Stimulated activated CD4-positive, alpha-beta T cell treated with anti-CD3 and anti-CD28 coated beads, Interleukin-1b, Interleukin-23, amount 100 ng/mL, for 1 hour (primary cell): ENCODE measurements at places on chromosomes 3 and 15.

GRCh38 chr15:24752354-24752753 lies 76.8 kb downstream of the NPAP1 start:
- no peak for DNase-seq

DNA sequence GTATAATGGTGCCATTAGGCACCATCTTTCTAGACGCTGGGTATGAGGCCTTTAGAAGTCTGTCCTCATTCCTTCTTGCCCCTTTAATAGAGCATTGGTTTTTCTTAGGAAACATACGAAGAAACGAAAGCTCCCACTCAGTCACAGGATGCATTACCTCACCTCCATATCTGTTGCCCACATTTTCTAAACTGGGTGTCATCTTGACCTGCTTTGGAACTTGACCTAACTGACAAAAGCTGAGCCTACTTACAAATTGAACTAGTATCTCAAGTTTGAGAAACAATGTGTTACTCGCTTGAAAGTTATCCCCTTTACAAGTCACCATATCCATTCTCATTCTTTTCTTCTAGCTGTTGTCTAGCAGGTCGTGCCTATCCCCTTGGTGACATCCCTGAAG lies 102.7 kb downstream of the VPS8 start:
- DNase-seq: no peak

GRCh38 chr3:29465836-29466235 lies 185.0 kb downstream of the RBMS3 start:
- DNase-seq: no peak

- DNase-seq: no peak
Measured at GRCh38 chr15:79090487-79091203, at the start of gene RASGRF1. TSS of gene RASGRF1 (minus strand) at chr15:79090780. CDS start at chr15:79090498, 282 bp downstream.

GRCh38 chr3:155244699-155245098 lies 48.8 kb downstream of the STRIT1 start:
- no peak for DNase-seq

DNA sequence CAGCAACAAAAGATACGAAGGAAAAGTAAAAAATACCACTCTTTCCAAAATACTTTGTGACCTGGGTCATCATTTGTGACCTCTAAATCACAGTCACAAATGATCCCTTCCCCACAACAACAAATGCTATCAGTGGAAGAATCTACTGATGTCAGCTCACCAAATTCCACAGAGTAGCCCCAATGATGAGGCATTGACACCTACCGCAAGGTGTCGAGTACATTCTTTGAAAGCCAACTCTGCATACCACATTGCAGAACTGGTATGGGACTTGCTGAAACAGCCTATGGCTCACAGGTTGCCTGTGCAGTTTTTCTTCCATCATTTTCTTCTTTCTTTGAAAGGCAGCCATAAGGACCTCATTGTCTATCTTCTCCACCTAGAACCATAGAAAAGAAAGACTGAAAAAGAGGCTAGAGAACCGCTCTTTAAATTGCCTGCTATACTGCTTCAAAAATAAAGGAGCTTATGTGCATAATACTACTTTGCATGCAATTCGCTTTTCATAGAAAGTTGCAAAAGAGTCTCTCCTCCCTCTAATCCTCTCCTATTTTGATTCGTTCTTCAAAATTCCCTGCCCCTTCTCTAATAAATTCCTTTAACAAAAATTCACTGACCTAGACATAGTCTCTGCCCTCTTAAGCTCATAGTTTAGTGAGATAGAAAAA lies 21.4 kb upstream of the KPNA1 start:
- DNase-seq: no peak

DNA sequence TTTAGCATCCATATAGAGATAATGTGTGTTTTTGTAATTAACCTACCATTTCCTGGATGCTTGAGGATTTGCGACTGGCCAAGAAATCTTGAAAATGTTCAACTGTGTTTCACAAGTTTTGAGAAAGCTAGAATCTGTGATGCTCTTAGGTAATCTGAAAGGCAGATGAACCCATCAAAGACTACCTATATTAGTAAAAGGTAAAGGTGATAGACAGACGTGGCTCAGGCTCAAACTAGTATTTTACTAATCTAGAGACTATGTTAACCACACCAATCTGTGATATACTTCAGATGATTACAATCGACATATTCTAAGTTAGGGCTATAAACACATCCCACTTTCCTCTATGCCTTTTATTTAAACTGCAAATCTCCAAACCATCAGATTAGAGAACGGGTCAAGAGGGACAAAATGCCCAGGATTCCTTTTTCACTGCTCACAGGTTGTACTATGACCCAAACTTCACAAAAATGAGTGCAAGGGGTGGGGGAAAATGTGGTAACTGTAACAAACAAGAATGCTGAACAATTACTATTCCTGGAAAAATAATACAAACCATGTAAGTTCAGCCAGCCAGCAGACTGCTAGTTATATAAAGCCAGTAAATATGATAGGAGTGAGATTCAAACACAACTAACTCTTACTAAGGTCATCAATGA lies 295.1 kb downstream of the FOXP1 start:
- DNase-seq: no peak

DNA sequence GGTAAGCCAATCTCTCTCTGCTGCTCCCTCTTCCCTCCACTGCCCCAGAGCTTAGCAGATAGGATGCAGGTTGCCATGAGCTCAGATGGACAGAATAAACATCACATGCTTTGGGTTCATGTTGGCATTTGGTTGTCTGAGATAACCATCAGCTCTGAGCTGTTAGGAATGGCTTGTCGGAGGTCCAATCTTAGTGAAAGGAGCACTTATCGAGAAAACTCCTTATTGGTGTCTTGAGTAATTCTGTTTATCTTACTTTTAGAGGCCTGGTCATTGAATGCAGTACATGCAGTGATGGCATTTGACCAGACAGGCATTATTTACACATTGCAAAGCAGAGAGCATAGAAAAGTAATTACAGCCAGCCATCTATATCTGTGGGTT lies 99.7 kb downstream of the CEMIP start:
- no peak for DNase-seq

DNA sequence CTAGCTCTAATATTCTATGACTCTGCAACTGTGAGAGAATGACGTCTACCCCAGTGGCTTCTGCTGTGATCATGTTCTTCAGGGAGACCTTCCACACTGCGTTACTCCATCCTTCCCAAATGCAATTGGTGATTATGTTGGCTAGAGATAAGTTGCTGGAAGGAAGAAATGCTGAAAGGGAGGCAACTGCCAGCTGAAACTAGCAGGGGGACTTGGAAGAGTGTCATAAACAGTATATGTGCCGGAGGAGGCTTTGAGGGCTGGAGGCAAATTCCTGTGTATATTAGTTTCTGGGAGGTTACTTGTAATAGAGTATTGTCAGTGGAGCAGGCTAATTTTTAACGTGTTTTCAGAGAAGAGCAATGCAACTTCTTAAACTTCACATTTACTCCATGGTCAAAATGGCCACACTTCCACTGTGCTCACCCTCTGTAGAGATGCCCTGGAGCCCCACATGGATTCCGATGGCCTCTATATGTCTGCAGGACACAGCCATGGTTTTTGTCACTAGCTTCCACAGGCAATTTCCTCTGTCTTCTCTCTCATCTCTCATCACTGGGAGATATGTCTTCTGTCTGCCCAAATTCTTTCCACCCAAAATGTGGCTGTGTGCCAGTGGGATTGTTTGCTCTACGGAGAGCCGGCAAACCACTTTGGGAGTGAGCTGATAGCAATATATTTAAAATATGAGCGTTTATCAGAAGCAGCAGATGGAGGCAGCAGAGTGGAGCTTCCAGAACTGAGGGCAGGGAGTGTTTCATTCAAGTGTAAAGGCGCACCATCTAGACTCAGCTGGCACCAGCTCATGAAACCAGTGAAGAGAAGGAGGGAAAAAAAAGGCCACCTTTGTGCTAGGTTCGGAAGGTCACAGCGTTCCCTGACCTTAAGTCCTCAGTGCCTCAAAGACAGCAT lies 13.3 kb upstream of the CD47 start:
- DNase-seq: no peak

- no peak for DNase-seq
Measured at GRCh38 chr3:32399030-32399620, 7.5 kb downstream of the CMTM7 start.

GRCh38 chr15:99993262-99993661 lies 260.0 kb upstream of the LYSMD4 start:
- no peak for DNase-seq

DNA sequence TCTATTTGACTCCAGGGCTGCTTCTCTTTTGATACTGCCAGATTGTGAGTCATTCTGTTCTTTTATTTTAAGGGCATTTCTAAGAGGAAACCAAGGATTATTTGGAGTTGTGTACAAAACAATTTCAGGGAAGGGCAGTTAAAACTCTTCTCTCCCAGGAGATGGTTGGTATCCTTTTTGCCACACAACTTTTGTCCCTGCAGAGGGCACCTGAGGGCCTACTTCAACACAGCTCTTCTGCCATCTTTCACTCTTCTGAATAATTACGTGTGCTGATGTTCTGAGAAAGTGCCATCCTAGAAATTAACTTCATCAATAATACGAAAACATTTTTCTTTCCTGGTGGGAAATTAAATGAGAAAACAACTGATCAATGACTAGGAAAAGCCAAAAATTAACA lies 75.7 kb upstream of the GADL1 start:
- no peak for DNase-seq

GRCh38 chr3:172107403-172107802 lies 68.0 kb downstream of the FNDC3B start:
- no peak for DNase-seq

GRCh38 chr15:63244976-63245645 lies 32.3 kb upstream of the APH1B start:
- no peak for DNase-seq

GRCh38 chr15:48759921-48760320 lies 50.9 kb downstream of the CEP152 start:
- DNase-seq: no peak

DNA sequence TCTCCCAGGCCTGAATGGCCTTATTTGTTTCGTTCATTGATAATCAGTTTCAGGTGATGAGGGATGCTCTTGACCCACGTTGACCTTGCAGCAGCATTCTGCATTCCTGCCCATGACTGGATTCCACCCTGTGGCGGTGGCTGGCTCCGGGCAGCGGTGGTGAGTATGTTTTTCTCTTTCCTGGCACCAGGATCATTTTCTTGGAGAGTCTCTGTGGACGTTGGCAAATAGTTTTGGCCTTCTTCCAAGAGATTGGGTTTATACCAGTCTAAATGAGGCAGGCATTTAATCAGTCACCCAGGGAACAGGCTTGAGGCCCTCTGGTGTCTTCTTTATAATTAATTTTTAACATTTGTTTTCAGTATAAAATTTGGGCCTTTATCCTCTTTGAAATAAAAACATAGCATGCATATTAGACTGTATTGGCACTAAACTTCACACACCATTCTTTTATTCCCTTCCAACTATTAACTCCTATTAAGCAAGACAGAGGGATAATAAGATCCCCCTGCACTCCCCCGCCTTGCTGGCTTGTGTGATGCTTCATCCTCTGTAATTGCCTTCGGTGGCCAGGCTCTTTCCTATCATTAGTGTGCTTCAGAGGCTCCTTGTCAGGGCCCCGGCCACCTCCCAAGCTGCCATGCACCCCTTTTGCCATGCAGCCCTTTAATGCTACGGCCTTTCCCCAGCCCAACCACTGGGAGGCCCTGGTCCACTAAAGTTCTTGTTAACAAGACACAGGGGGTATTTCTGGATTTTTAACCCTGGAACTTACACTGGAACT lies 176.2 kb upstream of the TOPAZ1 start:
- DNase-seq: no peak

GRCh38 chr3:112745567-112746248 lies 101.0 kb downstream of the CD200R1L start:
- DNase-seq: no peak

DNA sequence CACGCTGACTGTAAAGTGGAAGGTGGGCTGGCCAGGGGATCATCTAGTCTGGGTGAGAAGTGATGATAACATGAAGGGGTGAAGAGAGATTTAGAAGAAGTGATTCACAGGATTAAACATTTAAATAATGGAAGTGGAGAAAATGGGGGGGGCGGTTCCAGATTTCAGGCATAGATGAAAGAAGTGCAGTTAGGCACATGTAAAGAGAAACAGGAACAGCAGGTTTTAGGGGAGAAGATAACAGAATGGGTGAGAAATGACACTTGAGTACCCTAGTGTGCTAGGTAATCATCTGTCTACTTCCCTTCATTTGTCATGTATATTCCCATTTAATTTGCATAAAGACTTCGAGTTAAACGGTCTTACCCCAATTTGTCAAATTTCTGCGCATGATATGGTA lies 15.3 kb downstream of the B3GNT5 start:
- DNase-seq: no peak

GRCh38 chr15:65949011-65949410 lies 79.7 kb downstream of the RAB11A start:
- DNase-seq: no peak

DNA sequence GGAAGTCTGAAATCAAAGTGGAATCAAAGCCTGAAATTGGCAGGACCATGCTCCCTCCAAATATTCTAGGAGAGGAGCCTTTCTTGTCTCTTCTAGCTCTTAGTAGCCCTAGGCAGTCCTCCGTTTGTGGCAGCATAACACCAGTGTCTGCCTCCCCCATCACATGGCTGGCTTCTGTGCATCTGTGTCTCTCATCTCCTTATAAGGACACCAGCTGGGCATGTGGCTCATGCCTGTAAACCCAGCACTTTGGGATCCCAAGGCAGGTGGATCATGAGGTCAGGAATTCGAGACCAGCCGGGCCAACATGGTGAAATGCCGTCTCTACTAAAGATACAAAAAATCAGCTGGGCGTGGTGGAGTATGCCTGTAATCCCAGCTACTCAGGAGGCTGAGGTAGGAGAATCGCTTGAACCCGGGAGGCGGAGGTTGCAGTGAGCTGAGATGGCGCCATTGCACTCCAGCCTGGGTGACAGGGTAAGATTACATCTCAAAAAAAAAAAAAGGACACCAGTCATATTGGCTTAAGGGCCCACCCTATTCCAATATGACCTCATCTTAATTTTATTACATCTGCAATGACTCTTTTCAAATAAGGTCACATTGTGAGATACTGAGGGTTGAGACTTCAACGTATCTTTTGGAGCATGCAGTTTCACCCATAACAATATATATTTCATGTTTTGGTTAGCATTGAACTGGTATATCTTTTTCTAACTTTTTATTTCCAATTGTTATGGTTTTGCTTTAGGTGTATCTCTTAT lies 148.0 kb upstream of the TPM1 start:
- DNase-seq: no peak

DNA sequence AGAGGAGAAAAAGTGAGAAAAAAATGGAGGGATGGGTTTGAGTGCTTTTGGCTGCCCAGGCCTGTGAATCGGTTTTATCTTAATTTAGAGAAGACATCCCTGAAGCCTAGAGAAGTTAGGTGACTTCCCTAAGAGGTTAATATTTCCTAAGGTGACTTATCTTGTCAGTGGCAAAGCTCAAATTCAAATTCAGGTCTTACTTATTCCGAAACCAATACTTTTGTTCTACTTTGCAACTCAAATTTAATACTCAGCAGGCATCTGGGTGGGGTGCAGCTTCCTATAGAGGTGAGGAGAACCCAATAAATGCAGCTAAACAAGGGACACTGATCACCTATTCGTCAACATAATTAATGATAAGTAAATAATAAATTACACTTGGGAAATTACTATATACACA lies 54.9 kb upstream of the MYRIP start:
- DNase-seq: no peak

DNA sequence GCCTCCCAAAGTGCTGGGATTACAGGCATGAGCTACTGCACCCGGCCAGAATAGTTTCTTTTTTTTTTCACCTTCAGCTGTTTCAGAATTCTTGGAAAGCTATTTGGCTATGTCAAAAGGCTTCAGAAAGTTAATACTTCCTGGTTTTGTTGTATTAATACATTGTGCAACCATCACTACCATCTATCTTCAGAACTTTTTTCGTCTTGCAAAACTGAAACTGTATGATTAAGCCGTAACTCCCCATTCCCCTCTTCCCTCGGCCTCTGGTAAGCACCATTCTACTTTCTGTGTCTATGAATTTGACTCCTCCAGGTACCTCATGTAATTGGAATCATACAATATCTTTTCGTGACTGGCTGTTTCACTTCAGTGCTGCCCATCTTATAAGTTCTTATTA lies 5.2 kb upstream of the NOX5 start:
- DNase-seq: no peak
